Esophagus mucosa (tissue), 1 donor: ENCODE measurements at places on chromosomes 3 and 15.

- no peak for ATAC-seq
Measured at GRCh38 chr15:58486062-58486461, 54.3 kb downstream of the LIPC start.

GRCh38 chr3:78724859-78725258, 1042.9 kb downstream of the ROBO1 start:
- ATAC-seq: no peak

DNA sequence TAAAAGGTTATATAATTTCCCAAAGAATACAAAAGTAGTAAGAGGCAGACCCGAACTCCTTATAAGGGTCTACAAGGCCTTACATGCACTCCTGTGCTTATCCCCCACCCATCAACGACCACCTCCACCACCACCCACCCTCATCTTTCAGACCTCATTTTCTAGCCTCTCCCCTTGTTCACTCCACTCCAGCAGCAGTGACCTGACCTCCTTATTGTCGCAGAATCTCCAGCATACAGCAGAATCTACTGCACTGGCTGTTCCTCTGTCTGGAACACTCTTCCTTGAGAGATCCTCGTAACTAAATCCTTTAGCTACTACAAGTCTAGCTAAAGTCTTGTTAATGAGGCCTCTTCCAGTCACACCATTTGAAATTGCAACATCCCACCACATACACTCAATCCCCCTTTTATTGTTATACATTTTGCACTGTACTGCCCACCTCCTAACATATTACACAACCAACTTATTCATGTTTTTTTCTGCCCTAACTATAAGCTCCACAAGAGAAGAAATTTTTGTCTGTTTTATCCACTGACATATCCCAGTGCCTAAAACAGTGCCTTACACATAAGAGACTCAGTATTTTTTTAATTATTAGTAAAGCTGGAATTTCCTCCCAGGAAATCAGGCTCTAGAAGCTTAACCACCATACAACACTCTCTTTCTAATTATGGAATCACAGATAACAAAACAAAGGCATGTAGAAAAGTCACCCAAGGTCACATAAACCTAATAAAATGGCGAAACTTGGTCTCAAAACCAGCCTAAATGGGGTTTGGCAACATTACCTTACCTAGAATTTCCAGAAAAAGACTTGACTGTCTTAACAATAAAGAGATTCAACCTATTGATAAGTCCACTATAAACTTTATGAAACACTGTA, 40.2 kb downstream of the ZNF148 start:
- ATAC-seq: no peak

GRCh38 chr3:123338620-123339061, 110.2 kb downstream of the ADCY5 start:
- no peak for ATAC-seq

DNA sequence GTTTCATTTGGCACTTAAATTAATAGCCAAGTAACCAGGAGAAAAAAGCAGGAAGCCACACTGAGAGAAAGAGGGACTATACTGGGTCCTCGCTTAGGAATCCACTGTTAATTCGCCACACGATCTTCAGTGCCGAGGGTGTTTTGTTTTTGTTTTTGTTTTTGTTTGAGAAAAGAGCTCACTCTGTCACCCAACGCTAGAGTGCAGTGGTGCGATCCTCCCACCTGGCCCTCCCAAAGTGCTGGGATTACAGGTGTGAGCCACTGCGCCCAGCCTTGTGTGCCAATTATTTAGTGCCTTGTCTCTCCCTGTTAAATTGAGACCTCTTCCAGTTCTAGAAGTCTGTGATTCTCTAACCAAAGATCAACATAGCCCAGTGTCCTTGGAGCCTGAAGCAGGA, 53.8 kb upstream of the TPM1 start:
- no peak for ATAC-seq

DNA sequence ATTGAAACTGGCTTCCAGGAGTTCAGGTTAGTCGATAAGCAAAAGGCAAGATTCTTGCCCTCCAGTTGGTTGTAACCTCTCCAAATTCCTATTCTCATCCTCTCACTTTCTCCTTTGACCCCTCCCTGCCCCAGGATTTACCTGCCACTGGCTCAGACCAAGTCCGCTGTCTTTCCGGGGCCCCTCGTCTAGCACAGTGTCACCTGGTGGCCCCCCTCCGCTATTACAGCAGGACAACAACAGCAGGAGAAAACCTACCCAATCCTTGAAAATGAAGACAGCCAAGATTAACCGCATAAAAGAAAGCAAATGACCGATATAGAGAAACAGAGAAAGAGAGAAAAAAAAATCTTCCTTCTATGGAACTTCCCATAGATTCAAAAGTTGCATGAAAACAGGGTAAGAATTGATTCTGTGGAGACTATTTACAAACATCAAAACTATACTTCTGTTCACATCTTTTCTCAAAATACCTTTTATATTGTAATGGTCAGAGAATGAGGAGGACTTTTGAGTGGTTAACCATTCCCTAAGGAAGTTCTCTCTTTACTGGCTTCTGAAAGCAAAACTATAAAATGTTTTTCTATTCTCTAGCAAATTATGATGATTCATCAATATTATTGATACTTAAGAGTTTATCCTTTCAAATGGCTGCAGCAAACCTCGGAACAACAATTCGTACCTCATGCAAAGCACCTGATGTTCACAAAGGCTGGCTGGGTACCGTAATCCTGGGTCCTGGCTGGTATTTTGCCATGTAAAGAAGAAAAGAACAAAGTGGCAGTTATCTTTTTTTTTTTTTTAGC, 10.0 kb upstream of the ST8SIA2 start:
- ATAC-seq: peak; percentile 29

DNA sequence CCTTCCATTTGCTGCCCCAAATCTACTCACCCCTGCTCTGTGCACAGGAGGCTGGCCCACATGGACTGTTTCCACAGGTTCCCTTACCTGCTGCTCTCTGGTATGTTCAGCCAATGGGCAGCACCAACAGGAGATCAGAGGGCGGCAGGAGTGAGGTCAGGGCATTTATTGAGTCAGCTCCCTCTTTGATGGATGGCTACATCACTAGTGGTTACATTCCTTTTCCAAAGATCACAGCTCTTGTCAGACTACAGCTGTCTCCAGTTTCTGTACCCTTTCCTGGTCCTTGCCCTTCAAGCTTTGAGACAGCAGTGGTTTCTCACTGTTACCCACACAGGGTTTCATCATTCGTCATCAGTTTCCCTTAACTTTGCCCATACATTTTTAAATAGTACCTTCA, 325.1 kb downstream of the SUCLG2 start:
- no peak for ATAC-seq

GRCh38 chr3:194117104-194117845, 18.7 kb upstream of the HES1 start:
- no peak for ATAC-seq

DNA sequence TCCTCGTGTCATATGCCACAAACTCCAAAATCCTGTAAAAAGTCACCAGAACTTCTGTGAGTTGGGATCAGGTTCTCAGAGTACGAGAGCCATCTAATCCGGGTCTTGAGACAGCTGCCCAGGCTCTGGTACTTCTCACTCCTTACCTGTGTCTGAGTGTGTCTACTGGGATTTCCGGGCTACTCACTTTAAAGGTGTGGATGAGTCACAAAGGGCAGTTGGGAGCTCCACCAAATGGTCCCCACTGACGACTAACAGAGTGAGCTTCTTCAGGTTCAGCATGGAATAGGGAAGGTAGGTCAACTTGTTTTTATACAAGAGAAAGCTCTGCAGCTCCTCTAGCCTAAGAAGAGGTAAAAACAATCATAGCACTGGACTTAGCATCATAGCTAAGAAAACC, 29.5 kb downstream of the RTP3 start:
- ATAC-seq: no peak

GRCh38 chr3:174147798-174148197, 711.3 kb upstream of the NAALADL2 start:
- no peak for ATAC-seq

DNA sequence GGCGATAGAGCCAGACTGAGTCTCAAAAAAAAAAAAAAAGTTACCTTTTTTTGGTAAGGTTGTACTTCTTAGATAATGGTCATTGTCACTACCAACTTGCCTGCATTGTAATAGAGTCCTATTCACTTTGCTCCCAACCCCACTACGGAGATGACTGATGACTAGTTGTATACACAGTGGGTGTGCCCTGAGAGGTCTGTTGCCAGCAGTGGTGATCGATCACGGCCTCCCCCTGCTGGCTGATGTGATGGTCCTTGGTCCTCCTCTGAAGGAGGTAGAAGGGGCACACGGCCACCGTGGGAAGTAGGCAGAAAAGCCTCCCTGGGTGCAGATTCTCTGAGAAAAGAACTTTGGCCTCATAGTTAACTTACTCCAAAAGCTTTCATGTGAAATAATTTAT, 10.7 kb downstream of the GCNT3 start:
- ATAC-seq: peak; percentile 72

DNA sequence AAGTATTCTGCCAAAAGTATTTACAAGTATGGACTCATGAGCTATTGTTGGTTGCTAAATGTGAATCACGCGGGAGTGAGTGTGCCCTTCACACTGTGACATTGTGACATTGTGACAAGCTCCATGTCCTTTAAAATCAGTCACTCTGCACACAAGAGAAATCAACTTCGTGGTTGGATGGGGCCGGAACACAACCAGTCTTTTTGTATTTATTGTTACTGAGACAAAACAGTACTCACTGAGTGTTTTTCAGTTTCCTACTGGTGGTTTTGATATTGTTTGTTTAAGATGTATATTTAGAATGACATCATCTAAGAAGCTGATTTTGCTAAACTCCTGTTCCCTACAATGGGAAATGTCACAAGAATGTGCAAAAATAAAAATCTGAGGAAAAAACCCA, 30.3 kb downstream of the SYNM start:
- no peak for ATAC-seq

DNA sequence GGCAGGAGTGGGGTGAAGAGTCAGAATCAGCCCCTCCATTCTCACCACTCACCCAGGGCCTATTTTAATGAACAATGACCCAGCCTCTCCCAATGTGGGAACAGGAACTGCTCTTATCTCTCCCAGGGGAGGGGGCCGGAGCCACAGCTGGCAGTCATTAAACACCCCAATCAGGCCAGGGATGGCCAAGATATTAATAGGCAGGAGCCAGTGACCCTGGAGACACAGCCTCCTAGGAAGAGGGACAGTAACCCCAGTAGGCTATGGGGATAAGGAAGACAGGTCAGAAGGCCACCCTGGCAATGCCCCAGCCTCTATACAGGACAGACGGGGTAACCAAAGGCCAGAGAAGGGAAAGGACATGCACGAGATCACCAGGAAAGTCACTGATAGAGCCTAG, 38.6 kb downstream of the VIPR1 start:
- ATAC-seq: no peak

GRCh38 chr15:72237029-72237852, 6.3 kb upstream of the PKM start:
- peak; percentile 94 for ATAC-seq

DNA sequence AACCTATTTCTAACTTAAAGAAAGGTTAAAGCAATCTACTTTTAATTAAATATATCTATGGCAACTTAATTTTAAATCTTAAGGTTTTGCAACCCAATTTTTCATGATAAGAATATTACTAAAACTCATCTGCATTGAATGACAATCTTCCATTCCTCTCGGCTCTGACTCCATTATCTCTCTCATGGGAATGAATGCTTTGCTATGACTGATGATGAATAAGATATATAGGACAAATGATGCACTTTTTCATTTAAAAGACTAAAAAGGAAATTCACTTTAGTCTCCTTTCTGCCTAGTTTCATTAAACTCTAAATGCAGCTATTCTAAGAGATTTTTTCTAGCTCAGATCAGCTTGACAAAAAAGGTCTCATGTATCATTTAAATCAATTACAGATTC, 68.7 kb downstream of the GBE1 start:
- ATAC-seq: no peak

DNA sequence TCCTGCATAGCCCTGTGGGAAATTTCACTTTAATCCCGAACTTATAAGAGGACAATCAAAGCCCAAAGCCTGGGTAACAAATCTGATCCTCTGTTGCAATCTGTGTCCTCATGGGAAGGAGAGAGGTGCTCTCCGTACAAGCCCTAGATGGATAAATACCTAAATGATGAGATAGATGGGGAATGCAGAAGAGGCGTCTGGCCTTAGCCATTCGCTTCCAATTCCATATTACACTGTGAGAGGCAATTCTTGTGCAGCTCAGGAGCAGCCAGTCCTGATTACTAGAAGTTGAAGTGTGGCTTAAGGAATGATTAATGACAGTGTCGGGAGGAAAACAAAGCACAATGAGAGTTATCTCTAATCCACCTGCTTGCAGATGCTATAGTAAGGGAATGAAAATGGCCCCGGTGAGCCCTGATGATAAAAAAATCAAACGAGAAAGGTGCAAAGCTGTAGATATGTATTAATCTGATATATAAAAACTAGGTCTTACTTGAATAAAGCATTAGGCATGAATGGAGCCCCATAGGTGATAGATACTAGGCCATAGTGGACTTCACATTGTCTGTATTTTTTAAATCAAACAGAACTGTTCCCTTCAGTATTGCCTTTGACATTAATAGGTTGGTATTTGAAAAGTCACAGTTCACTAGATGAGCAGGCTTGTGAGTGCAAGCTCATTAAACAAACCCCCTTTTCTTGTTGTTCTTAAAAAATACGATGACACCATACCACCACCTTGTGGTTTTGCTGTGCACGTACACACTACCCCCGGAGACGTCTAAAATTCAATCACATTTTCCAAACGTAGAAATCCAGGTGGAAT, 54.2 kb upstream of the TMCO5A start:
- no peak for ATAC-seq

- no peak for ATAC-seq
Measured at GRCh38 chr15:96736384-96736783, 405.9 kb downstream of the NR2F2 start.

DNA sequence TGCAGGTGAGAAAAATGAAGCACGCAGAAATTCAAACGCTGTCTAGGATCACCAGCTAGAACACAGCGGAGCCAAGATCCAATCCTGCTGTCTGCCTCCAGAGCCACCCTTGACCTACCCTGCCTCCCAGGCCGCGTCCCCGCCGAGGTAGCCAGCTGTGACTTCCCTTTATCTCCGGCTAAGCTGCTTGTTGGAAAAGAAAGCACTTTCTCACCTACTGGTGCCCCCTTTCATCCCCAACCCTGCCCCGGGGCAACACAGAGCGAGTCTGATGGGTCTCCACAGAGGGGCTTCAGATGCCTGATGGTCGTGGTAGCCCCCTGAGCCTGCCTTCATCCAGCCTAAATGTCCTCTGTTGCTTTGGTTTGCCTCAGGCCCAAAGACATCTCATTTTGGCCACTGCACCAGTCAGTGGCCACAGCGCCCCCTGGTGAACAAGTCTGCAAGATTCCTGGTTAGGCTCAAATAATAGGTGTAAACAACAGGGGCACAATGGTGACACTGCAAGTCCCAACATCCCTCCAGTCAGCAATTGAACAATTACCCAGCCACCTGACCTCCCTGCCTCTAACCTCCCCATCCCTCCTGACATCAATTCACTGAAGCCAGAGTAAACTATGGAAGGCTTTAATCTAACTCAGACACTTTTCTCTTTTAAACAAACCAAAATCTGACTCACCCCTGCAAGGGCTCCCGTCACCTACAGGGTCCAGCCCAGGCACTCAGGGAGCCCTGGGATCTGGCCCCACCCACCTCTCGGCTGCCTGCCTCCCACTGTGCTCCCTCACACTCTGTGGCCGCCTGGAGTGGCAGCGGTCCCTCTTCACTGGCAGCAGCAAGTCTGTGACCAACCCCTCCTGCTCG, 27.3 kb upstream of the BCL2L10 start:
- peak; percentile 74 for ATAC-seq
